ENCODE measurements at places on chromosomes 1 and 21.

- DNase-seq, result no peak
Measured at GRCh38 chr1:153790966-153791647, 15.9 kb downstream of the SLC27A3 start.

DNA sequence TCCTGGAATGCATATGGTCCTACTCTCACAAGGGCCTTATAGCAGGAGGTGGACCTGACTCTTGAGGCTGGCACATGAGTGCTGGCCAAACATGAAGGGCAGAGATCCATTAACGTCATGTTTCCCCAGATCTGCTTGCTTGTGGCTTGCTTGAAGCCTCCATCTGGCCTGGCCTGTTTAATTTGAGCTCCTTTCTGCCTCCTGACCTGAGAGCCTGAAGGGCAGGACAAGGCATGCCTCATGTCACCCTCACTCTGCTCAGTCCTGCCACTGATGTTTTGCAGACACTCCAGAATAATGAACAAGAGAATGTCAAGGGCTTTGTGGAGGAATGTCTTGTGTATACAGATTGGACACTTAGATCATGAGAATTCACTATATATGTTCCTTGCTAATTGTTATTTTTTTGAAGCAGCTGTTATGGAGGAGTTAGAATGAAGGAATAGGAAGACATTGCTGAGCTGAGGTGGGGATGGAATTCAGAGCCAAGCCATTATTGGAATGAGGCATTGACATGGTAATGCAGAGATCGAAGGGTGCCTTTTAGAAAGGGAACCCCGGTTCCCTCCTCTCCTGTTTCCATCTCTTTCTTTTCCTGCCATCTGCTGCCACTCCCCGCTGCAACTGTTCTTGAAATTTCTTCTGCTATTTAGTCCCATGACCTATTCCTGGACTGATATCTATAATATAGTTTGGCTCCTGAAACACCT lies 457.0 kb upstream of the PROX1 start:
- DNase-seq, result no peak

DNA sequence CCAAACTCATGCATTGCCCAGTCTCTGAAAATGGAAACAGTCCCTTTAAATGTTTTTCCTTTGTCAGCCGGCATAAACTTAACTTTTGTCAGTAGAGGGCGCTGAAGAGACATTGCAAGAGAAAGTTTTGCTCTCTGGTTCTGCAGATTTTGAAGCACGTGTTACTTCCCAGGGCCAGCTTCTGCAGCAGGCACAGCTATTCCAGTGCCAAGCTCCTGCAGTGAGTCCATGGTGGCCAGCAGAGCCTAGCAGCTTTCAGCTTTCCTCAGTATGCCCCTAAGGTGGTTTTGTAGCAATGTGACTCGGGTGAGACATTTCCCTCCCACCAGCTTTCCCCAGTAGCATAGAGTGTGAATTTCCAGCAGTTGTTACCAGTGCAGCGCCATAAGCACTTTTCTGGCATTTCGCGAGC lies 2.6 kb upstream of the IFI44L start:
- DNase-seq, result peak; percentile 74

DNA sequence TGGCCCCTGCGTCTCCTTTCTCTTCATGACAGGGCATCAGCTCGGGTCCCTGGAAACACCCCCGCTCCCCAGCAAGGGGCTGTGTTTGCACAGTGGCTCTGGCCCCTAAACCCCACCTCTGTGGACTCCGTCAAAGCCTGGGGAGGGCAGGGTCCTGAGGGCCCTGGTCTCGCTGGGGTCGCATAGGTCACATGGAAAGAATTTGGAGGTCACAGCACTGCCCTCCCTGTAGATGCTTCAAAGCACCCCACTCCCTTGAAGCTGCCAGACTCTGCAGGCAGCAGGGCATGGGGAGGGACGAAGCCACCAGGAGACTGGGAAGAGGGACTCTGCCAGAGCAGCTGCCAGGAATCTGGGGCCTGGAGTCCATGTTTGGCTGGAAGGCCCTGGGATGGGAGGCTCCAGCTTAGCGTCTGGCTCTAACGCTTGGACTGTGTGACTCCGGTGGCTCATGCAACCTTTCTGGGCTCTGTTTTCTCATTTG lies 36.6 kb upstream of the ECE1 start:
- DNase-seq, result no peak

- no peak for DNase-seq
Measured at GRCh38 chr1:22784737-22785136, 74.1 kb downstream of the EPHB2 start.

DNA sequence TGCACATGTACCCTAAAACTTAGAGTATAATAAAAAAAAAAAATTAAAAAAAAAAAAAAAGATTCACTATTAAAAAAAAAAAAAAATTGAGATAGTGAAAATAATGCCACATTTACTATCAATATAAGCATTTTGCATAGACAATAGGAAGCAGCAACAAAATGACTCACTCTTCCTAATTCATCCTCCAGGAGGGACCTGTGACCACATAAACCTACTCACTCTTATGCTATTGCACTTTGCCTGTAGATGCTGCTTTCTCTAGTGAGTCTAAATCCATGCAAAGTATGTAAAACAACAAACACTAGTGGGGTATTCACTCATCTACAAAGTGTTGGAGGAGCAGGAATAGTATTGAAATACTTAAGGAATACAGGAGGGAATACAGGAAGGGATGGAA lies 2.9 kb downstream of the OR10J5 start:
- DNase-seq, result no peak

DNA sequence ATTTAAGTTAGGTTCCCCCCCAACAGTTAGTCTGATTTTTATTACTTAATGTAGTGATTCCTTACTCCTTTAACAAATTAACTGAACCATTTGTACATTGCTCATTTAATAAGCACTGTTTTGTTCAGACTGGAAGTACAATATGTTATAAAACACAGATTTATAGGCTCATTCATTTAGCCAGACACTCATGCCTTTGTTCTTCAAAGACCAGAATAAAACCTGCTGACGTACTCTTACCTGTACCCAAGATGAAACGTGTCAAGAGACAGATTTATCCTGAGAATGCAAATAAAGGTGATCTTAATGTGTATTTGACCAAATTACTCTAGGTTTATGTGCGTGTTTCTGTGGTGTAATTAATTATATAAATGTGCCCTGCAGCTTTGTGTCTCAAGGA lies 92.8 kb downstream of the INTS7 start:
- DNase-seq, result no peak

DNA sequence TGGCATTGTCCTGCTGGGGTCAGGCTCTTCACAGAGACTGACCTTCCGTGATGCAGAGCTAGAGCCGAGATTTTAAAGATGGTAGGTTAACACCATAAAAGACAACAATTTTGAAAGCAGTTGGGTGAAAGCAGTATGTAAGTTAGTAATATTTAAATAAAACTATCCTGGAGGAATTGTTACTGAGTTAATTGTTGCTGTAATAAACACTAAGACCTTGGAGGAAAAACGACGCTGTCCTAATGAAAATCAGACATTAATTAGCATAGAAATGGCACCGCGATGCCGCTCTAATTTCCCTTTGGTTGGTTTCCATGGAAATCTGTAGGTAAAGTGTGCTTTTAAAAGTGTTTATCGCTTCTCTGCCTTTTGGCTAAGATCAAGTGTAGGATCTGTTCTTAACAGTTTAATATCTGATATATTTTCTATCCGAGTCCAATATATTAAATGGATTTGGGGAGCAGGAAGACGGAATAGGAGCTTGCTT lies 745 bp upstream of the ANP32E start:
- no peak for DNase-seq

GRCh38 chr1:22763487-22764200 lies 53.0 kb downstream of the EPHB2 start:
- no peak for DNase-seq

DNA sequence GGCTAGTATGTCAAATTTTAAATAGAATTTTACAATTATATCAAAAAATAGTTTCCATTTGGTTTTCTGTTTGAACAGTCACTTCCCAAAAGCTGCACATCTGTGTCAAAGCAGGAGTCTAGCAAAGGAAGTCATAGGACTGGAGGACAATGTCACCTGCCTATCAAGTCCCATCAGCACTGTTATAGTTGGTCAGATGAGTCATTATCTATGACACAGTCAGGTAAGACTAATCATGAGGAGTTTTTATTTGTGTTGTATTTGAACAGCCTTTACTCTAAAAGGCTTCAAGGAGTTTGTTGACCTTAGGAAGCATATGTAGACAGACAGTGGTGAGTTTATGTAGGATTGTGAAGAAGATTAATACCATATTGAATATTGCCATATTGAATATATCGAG lies 74.2 kb upstream of the QSOX1 start:
- DNase-seq, result peak; percentile 11

DNA sequence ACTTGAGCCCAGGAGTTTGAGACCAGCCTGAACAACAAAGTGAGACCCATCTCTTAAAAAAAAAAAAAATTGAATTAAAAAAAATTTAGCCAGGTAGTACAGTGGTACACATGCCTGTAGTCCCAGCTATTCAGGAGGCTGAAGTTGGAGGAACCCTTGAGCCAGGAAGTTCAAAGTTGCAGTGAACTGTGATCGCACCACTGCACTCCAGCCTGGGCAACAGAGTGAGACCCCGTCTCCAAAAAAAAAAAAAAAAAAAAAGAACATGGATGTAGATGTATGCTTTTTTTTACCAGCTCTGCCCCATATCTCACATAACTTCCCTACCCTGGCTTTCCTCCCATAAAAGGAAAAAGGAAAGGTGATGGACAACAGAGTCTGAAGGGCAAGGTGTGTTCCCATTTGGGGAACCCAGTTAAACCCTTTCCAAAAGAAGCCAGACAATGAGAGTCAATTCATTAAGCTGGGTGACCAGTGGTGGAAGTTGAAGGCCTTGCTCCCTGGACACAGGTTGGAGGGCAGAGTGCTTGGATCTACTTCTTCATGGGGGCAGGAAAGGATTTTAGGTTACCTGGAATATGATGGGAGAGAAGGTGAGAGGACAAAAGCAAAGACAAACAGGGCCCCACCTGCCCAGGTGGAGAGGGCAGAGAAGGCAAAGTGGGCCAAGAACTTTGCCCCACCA lies 2.9 kb downstream of the KRTCAP2 start:
- no peak for DNase-seq

GRCh38 chr1:205805082-205805711 lies 7.8 kb downstream of the SLC41A1 start:
- no peak for DNase-seq

GRCh38 chr1:53593758-53594380 lies 134.7 kb downstream of the DMRTB1 start:
- peak; percentile 25 for DNase-seq

DNA sequence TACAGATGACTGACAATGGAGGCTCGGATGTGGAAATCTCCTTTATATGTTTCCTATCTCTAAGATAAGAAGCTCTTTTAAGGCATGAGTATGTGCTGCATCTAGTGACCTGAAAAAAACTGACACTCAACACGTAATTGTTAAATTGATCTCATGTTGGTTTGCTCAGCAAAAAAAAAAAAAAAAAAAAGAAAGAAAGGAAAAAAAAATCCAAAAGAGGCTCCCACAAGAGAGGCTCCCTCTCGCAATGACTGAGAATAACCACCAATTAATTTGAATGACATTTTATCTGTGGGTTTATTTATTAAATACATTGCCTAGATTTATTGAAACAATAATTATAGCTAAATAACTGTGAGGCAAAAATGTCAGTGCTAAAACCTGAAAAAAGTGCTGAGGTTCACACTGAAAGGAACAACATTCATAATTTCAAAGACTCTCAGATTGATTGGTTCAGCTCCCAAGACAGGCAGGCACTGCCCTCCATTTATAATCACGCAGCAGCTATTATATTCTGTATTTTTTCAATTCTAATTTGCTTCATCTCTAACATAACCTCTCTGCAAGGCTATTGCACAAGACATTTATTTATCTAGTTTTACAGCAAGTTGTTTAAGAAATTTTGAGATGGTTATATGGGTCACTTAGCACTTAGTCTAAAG lies 184.5 kb upstream of the TMPRSS15 start:
- DNase-seq, result no peak

All from A549 (cell line).